ENCODE measurements at places on chromosomes 7 and 10.

GRCh38 chr10:35442028-35442427 is 105.7 kb downstream of the CCNY start:
- no peak overlapping the region for H3K4me3 ChIP-seq
- no peaks in the 10 kb centered on the region for H3K36me3 ChIP-seq
- H3K4me1 ChIP-seq = no peaks in the 10 kb centered on the region
- H3K27me3 ChIP-seq = no peaks in the 10 kb centered on the region

- H3K36me3 ChIP-seq = no peaks in the 10 kb centered on the region
- no peak overlapping the region for H3K27ac ChIP-seq
- no peaks in the 10 kb centered on the region for H3K4me1 ChIP-seq
- no peaks in the 10 kb centered on the region for H3K27me3 ChIP-seq
- H3K4me3 ChIP-seq = no peak overlapping the region
Measured at GRCh38 chr10:10956681-10957542, 60.8 kb upstream of the CELF2 start.

GRCh38 chr7:150737265-150738055 is at the start of gene GIMAP5:
Gene GIMAP5 (plus strand): TSS chr7:150737418. CDS start chr7:150740885, 3,467 bp downstream.
- peak within 1 kb of the TSS; percentile 67 for H3K27ac ChIP-seq
- no peak for DNase-seq
- H3K4me1 ChIP-seq = no peaks in the 10 kb centered on the region

- DNase-seq = peak; percentile 55
- no peaks in the 10 kb centered on the region for H3K4me1 ChIP-seq
- no peak overlapping the region for H3K4me3 ChIP-seq
- H3K36me3 ChIP-seq = no peaks in the 10 kb centered on the region
- no peak overlapping the region for H3K27ac ChIP-seq
Measured at GRCh38 chr10:15419279-15419874, 48.3 kb upstream of the FAM171A1 start.

DNA sequence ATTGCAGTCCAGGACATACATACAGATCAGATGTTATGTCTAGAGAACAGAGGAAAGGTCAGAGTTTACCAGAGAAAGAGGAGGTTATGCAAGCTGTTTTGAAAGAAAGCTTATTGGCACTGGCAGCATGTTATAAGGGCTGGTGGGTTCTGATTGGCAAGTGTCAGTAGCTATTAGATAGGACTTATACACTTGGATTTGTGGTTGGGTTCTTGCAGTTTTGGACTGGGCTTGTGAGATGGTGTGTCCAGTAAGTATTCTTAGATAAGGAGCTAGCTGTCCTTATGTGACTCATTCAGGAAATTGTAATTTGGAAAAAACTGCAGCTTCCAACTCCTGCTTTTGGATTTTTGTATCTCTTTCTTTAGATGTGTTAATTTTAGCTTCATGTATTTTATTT is 130.7 kb upstream of the NAMPT start:
- no peak overlapping the region for H3K4me3 ChIP-seq
- no peaks in the 10 kb centered on the region for H3K4me1 ChIP-seq
- DNase-seq = no peak
- H3K36me3 ChIP-seq = no peaks in the 10 kb centered on the region
- H3K27ac ChIP-seq = no peak overlapping the region

- DNase-seq = no peak
- no peaks in the 10 kb centered on the region for H3K27me3 ChIP-seq
- no peak overlapping the region for H3K27ac ChIP-seq
- H3K4me1 ChIP-seq = no peaks in the 10 kb centered on the region
- H3K4me3 ChIP-seq = no peak overlapping the region
Measured at GRCh38 chr7:14960721-14961120, 58.2 kb upstream of the DGKB start.

- H3K4me3 ChIP-seq = no peak overlapping the region
- H3K27me3 ChIP-seq = no peaks in the 10 kb centered on the region
- DNase-seq = peak; percentile 6
Measured at GRCh38 chr10:80580638-80581468, 43.2 kb downstream of the SH2D4B start.

GRCh38 chr7:142856565-142857245 is 1.8 kb downstream of the EPHB6 start:
- H3K27ac ChIP-seq = no peak overlapping the region
- no peak for DNase-seq
- no peaks in the 10 kb centered on the region for H3K36me3 ChIP-seq
- H3K4me3 ChIP-seq = no peak overlapping the region
- H3K27me3 ChIP-seq = no peaks in the 10 kb centered on the region
- peaks cover 6% of the 10 kb centered on the region for H3K4me1 ChIP-seq

GRCh38 chr7:123398921-123399320 is 135.5 kb downstream of the IQUB start:
- H3K4me3 ChIP-seq = no peak overlapping the region
- H3K36me3 ChIP-seq = no peaks in the 10 kb centered on the region
- H3K27ac ChIP-seq = no peak overlapping the region
- no peak for DNase-seq
- H3K27me3 ChIP-seq = no peaks in the 10 kb centered on the region

- DNase-seq = no peak
- H3K4me1 ChIP-seq = no peaks in the 10 kb centered on the region
- H3K27ac ChIP-seq = no peak overlapping the region
- H3K4me3 ChIP-seq = no peak overlapping the region
- no peaks in the 10 kb centered on the region for H3K27me3 ChIP-seq
Measured at GRCh38 chr7:7256731-7257274, 74.5 kb downstream of the C1GALT1 start.

DNA sequence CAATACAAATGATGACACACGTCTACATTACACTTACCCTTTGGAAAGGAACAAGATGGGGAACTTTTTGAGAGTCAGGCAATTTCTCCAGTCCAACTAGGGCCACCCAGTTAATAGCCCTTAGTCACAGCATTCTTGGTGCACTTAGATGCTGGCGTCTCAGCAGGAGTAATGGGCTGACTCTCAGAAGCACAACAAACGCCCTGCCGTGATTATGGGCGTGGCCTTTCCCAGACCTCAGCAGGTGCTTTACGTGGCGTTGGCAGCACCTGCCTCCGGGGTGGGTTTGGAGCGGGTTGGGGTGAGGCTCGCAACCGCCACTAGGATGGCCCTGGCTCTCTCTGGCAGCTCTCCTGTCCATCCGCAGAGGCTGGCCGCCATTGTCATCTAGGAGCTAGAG is 147.6 kb upstream of the SHH start:
- no peaks in the 10 kb centered on the region for H3K4me1 ChIP-seq
- H3K36me3 ChIP-seq = no peaks in the 10 kb centered on the region
- DNase-seq = peak; percentile 87
- peak overlapping the region; percentile 65 for H3K27ac ChIP-seq

GRCh38 chr10:89283936-89284475 is 17.8 kb upstream of the IFIT2 start:
- H3K4me3 ChIP-seq = no peak overlapping the region
- no peaks in the 10 kb centered on the region for H3K27me3 ChIP-seq
- H3K36me3 ChIP-seq = no peaks in the 10 kb centered on the region
- DNase-seq = no peak

- peaks cover 5% of the 10 kb centered on the region for H3K4me1 ChIP-seq
- H3K27me3 ChIP-seq = no peaks in the 10 kb centered on the region
- H3K27ac ChIP-seq = no peak overlapping the region
- DNase-seq = no peak
- no peak overlapping the region for H3K4me3 ChIP-seq
Measured at GRCh38 chr10:96972264-96972663, 140.2 kb downstream of the LCOR start.

DNA sequence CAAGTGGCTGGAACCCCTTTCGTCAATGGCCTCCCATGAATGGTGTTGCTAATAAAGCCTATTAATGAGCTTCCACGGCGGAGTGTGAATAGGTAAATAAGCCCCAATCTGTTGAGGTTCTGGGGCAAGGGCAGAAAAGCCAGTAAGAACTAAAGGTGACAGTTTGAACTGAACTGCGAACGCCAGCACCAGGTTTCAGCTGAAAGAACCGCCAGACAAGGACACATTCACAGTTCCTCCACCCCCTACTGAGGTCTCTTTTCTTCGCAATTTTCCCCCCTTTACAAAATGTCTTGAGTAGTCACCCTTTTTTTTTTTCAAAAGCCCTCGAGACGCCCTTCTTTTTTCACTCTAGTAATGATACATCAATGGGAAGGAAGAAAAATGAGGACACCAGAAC is 2.4 kb upstream of the FGFR2 start:
- peaks cover 13% of the 10 kb centered on the region for H3K27me3 ChIP-seq
- no peaks in the 10 kb centered on the region for H3K36me3 ChIP-seq
- no peak overlapping the region for H3K27ac ChIP-seq
- DNase-seq = no peak
- no peaks in the 10 kb centered on the region for H3K4me1 ChIP-seq

GRCh38 chr10:73773152-73773879 is 8.5 kb upstream of the CHCHD1 start:
- H3K27ac ChIP-seq = peak overlapping the region; percentile 97
- peaks cover 14% of the 10 kb centered on the region for H3K36me3 ChIP-seq
- no peak for DNase-seq

- DNase-seq = no peak
- H3K27me3 ChIP-seq = no peaks in the 10 kb centered on the region
- H3K36me3 ChIP-seq = no peaks in the 10 kb centered on the region
- no peak overlapping the region for H3K27ac ChIP-seq
Measured at GRCh38 chr7:139430443-139430842, 53.0 kb downstream of the KLRG2 start.

- no peaks in the 10 kb centered on the region for H3K4me1 ChIP-seq
- H3K4me3 ChIP-seq = no peak overlapping the region
- H3K27ac ChIP-seq = no peak overlapping the region
- no peaks in the 10 kb centered on the region for H3K36me3 ChIP-seq
Measured at GRCh38 chr10:97109547-97109946, 76.2 kb downstream of the SLIT1 start.
